ENCODE measurements at places on chromosomes 2 and 18. TPM values are rescaled to one million over a fixed set of nuclear protein-coding genes. Genes with fewer than 3 reads are reported as not detected.

EGR4 gene
- total RNA-seq, result not detected

DNA sequence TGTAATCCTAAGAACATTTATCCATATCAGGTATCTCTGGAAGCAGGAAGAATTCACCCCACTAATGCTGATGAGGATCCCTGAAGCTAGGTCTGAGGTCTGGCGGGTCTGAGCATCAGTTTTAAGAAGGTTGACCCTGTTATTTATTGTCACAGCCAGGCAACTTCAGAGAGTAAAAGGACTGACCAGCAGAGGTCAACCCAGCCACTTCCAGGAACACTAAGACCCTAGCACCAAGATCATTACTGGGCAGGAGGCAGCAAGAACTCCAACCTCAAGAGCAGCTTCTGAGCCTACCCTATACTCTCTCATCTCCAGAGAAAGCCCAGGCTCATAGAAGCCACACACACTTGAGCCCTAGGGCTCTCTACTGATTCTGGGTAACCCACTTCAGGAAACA is 901.4 kb downstream of the DCDC2C start:
- no peaks in the 10 kb centered on the region for H3K36me3 ChIP-seq
- H3K4me1 ChIP-seq, result no peaks in the 10 kb centered on the region
- no peak overlapping the region for H3K27ac ChIP-seq
- no peak for DNase-seq
- no peak overlapping the region for H3K4me3 ChIP-seq

DNA sequence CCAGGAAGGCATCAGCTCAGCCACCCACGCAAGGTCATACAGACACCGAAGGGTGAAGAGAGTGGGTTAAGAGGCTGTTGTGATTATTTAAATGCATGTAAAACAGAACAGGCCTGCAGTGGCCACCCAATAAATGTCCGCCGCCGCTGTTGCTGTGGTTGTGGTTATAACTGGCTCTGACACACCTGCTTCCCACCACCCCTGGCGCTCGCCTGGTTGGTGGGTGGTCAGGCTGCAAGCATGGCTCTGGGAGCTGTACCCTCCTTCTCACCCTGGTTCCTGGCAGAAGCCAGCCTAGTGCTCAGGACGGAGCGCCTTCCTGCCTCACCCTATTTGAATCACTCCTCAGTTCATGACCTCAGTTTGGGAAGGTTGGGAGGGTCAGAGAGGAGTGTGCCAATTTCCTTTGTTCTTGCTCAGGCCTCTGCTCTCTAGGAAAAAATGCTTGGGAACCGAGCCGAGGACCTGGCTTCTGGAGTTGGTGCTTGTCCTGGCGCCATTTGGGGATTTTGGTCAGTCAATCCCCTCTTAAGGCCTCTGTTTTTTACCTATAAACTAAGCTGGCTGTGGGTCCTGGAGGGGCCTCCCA is 5.3 kb upstream of the CRYBA2 start:
- no peak overlapping the region for H3K4me3 ChIP-seq
- H3K4me1 ChIP-seq, result peaks cover 27% of the 10 kb centered on the region
- H3K27me3 ChIP-seq, result peaks cover 96% of the 10 kb centered on the region
- H3K27ac ChIP-seq, result no peak overlapping the region
- DNase-seq, result no peak
- H3K36me3 ChIP-seq, result no peaks in the 10 kb centered on the region

DNA sequence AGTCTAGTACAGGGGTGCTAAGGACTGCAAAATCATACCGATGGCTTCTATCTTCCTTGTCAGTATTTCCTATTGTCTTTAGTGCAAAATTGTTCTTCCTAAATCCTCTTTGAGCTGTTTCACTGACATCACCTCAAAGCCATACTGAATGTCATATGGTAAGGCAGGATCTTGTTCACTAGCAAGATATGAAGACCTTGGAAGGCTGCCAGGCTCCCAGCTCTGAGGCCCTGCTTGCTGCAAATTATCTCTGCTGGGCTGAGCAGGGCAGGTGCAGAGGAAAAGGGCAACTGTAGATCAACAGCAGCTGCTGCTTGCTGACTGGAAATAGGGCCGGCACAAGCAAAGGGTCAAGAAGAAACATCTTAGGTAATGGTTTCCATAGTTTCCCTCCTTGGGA is 58.2 kb downstream of the PMAIP1 start:
- H3K4me3 ChIP-seq, result no peak overlapping the region
- no peaks in the 10 kb centered on the region for H3K36me3 ChIP-seq

- H3K4me3 ChIP-seq, result no peak overlapping the region
- H3K27ac ChIP-seq, result no peak overlapping the region
- no peaks in the 10 kb centered on the region for H3K36me3 ChIP-seq
- H3K27me3 ChIP-seq, result no peaks in the 10 kb centered on the region
- DNase-seq, result peak; percentile 66
Observed at GRCh38 chr2:11582862-11583752, 49.3 kb downstream of the GREB1 start.

DNA sequence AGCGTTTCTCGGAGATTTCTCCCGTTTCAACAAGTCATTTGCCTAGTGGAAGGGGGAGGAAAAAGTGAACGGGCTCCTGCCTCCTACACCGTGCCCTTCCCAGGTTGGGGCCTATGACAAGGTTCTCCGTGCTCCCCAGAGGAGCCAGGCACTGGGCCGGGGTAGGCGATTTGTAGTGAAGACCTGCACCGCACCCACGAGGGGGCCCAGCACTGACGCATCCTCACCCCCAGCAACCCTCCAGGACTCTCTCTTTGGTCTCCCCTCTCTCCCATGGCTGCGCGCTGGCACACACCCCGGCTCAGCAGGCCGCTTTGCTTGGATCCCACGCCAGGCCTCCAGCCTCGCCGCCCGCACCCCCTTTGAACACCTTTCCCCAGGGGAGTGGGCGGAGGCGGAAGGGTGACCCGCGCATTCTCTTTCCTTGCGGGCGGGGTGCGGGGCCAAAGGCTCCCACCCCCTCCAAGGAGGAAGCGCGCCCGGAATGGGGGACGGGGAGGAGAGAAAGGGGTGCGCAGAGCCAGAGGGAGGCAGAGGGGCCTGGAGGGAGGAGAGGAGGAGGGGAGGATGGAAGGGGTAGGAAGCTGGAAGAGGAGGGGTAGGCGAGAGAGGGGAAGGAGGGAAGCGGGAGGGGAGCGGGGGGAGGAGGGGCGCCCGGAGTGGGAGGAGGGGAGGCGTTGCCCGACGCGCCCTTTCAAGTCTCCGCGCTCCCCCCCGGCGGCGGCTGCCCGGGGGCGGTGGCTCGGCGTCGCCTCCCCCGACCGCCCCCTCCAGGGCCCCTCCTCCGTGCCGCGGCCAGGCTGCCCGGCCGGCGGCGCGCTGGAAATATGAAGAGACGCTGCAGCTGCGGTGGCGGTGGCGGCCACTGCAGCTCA is at the start of gene APCDD1:
APCDD1 (plus strand) TSS at position 830 of the 875 bp plus-strand sequence. CDS start 347 bp downstream, outside the sequence.
- H3K27ac ChIP-seq, result no peak within 1 kb of the TSS
- peaks cover 25% of the 10 kb centered on the region for H3K27me3 ChIP-seq
- peak; percentile 75 for DNase-seq
- peak within 1 kb of the TSS; percentile 95 for H3K4me3 ChIP-seq
- peaks cover 11% of the 10 kb centered on the region for H3K4me1 ChIP-seq

DNA sequence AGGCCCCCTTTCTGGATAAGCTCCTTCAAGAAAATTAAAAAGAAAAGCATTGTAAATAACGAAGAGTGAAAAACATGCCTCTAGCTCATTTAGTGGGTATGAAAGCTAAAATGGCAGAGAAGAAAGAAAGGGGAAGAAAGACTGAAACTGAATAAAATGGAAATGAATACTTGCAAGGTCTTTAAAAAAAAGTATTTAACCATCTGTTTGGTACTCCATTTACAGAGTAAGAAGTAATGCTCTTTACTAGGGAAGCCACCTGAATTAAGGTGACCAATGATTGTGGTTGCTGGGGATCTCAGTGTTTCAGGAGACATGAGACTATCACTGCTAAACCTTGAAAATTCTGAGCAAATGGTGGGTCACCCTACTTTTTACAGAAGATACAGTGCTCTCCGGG is 17.7 kb upstream of the ARL5A start:
- no peak overlapping the region for H3K4me3 ChIP-seq
- H3K27me3 ChIP-seq, result no peaks in the 10 kb centered on the region
- DNase-seq, result no peak
